SHP77 (cell line): ENCODE measurements at places on chromosomes 4 and X.
A peak's percentile ranks its signal among the peaks of the same experiment; 100 is the strongest.

GRCh38 chr4:168496834-168497233 is at the start of gene PALLD:
TSS of gene PALLD (plus strand) at chr4:168497052.
- peak; percentile 44 for DNase-seq

DNA sequence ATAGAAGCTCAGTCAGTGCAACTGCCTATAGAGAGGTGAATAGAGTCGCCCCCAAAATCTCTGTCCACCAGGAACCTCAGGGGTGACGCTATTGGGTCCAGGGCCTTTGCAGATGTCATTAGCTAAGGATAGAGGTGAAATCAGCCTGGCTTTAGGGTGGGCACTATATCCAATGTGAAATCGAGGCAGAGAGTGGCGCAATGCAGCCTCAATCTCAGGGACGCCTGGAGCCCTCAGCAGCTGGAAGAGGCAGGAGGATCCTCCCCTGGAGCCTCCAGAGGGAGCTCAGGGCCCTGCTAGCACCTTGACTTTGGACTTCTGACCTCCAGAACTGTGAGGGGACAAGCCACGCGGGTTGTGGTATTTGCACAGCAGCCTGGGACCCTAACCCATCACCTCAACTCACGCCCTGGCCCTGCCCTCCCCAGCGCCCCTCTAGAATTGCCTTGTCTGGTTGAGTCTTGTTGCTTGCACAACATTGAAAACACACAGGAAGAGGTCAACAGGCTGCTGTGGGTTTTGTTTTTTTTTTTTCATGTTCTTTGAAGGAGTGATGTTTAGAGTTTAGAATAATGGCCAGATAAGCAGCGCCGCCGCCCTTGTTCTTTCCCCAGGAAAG is 89.4 kb upstream of the PSAPL1 start:
- no peak for DNase-seq

- no peak for DNase-seq
These were observed 38.5 kb downstream of the RAB33B start for GRCh38 chr4:139492429-139492828.

GRCh38 chr4:7424553-7425111 is 10.1 kb downstream of the PSAPL1 start:
- DNase-seq = no peak

GRCh38 chr4:113008135-113008534 is 41.3 kb upstream of the ANK2 start:
- DNase-seq = no peak

- peak; percentile 70 for DNase-seq
These were observed 66.9 kb downstream of the ARHGEF38 start for GRCh38 chr4:105619188-105619931.

GRCh38 chr4:35643661-35644060 is 600.7 kb downstream of the ARAP2 start:
- DNase-seq = no peak

DNA sequence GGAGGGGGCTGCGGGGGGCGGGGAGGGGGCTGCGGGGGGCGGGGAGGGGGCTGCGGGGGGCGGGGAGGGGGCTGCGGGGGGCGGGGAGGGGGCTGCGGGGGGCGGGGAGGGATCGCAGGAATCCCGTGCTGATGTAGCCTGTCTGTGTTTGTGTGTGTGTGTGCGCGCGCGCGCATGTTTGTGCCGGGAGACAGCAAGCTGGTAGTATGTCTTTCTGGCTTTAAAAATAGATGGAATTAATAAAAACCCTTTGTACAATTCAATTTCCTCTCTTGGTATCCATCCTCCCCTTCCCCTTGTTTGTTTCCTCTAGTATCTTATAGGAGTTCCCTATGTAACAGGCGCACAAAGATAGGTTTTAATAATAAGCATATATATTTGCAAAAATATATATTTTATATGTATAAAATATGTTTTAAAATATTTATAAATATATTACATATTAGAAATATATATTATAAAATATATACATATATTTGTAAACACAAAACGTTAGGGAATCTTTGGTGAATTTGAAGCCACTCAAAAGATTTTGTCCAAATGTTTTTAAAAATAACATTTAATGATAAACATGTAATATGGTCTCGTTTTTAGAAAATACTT is 782 bp downstream of the ARHGAP24 start:
- DNase-seq = peak; percentile 53
